ENCODE measurements at places on chromosomes 4 and X. TPM values are rescaled to one million over a fixed set of nuclear protein-coding genes. Genes with fewer than 3 reads are reported as not detected.
A peak's percentile ranks its signal among the peaks of the same experiment; 100 is the strongest.

Gene GPR143
- total RNA-seq = 0.79 TPM

Gene PCSK1N
- total RNA-seq = 0.26 TPM

GRCh38 chr4:102439236-102439614 lies 61.9 kb upstream of the NFKB1 start:
- DNase-seq = peak; percentile 96

DNA sequence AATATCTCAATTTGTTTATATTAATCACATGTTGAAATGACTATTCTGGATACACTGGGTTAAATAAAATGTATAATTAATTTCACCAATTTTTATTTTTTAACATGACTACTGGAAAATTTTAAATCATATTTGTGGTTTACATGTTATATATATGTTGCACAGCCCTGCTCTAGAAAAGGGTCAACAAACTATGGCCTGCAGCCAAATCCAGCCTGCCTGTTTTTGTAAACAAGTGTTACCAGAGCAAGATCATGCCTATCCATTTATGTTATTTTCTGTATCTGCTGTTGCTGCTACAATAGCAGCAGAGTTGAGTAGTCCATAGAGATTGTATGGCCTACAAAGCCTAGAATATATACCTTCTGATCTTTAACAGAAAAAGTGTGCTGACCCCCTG lies 1.2 kb downstream of the TCEANC start:
- DNase-seq = no peak

DNA sequence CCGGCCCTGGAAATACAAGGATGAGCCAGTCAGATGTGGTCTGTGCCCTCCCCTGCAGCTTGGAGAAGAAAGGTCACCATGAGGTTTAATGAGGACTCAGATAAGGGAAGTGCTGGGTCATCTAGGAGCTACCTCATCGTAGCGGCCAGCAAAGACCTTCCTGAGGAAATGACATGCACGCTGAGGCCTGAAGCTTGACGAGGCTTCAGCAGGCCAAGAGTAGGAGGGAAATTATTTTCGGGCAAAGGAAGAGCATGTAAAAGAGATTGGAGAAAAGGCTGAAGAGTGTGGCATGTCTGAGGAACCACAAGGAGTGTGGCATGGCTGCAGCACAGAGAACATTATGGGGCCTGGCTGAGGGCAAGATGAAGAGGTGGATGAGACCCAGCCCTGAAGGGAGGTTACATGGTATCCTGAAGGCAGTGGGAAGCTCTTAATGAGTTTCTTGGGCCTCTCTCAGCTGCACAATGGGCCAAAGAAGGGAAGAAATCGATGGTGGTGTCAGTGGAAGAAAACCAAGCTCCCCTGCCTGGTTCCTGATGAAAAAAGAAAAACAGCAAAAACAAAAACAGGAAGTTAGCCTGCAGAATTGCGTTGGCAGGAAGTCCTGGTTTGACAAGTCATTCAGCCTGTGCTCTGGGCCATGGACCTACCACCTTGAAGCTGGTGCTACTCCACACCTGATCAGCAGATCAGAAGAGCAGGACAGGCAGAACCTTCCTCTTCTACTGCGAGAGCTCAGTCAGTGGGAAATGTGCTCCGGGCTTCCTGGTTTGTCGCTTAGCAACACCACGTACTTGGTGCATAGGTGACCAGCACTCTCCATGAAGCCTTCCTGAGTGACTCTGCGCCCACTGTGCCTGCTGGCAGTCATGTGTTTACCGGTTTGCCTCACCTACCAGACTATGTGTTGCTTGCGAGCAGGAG lies 134.5 kb upstream of the KLF3 start:
- DNase-seq = peak; percentile 41

GRCh38 chr4:7151668-7152227 lies 40.6 kb upstream of the SORCS2 start:
- no peak for DNase-seq

- DNase-seq = no peak
Observed at GRCh38 chrX:153725039-153725831, 579 bp downstream of the ABCD1 start.

DNA sequence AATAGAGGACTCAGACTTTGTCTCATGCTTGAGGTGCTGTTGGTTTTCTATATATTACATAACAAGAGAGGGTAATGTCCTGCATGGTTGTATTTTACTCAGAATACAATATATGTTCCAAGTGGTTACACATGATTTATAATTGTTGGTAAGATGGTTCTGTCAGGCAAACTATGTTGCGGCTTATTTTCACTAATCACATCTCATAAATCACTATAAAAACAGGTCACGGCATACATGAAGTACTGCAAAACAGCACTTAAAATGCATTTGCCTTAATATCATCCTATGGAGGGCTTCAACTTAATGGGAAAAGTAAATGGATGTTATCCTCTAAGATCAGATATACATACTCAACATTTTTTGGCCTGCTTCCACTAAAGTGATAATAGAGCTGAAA lies 246.0 kb upstream of the ARSJ start:
- no peak for DNase-seq

GRCh38 chr4:77852892-77853495 lies 9.6 kb upstream of the MRPL1 start:
- no peak for DNase-seq

- no peak for DNase-seq
Observed at GRCh38 chr4:181672751-181673150, 570.5 kb upstream of the TENM3 start.

GRCh38 chrX:56995271-56995994 lies at the start of gene SPIN3:
SPIN3 (minus strand) TSS chrX:56995541; CDS start chrX:56994947, 594 bp downstream.
- DNase-seq = peak; percentile 55

- no peak for DNase-seq
Observed at GRCh38 chr4:98544818-98545414, 113.5 kb downstream of the TSPAN5 start.

GRCh38 chrX:110786486-110786885 lies 9.1 kb downstream of the CHRDL1 start:
- DNase-seq = no peak

DNA sequence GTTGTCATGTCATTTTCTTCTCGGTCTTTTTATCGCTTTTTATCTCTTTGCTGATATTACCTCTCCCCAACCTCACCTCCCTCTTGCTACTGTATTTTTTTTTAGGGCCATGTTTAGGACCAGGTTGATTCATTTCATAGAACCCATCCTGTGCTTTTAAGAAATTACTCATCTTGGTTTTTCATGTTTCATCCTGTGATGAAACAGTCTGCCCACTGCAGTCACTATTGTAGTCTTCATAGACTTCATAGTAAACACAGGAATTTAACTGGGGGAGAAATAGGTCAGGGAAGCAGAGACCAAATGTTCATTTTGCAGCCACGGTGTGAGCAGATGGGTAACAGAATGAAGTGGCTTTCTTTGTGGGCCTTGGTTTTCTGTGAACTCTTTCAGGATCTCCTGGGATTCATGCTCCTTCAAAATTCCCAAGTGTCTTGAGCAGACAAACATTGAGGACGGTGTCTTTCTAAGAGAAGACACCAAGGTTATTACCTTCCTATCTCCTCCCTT lies 161.8 kb downstream of the NAA11 start:
- DNase-seq = peak; percentile 12

Measured in bronchial epithelial cell (primary cell).